Hematopoietic multipotent progenitor cell (in vitro differentiated cells): ENCODE measurements at places on chromosomes 4 and X. TPM values are rescaled to one million over a fixed set of nuclear protein-coding genes. Genes with fewer than 3 reads are reported as not detected.

DNA sequence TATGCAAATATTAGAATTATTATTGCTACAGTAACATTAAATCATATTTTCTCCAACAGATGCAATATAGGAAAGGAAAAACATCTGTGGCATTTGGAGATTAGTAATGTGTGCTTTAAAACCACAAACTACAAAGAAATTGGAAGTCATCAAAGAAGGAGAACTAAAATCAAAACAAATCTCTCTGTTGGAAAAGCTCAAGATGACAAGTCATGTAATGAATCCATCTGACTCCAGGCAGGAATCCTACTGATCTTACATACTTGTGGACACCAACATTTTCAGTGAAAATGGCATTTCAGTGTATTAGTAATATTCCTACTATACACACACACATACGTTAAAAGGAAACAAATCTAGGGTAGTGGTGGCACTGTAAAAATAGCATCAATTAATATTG, 98.2 kb downstream of the SLC39A8 start:
- no peak for DNase-seq

DNA sequence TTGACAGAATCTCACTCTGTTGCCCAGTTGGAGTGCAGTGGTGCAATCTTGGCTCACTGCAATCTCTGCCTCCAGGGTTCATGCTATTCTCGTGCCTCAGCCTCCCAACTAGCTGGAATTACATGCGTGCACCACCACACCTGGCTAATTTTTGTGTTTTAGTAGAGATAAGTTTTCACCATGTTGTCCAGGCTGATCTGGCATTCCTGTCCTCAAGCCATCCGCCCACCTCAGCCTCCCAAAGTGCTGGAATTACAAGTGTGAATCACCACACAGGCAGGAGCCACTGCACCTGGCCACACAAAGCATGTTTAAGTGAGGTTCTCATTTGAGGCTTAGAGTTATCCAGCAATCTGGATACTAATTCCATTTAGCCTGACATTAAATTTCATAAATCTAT, 180.9 kb upstream of the GRID2 start:
- DNase-seq: no peak

- no peak for DNase-seq
Measured at GRCh38 chr4:18869166-18869565, 847.6 kb upstream of the LCORL start.

DNA sequence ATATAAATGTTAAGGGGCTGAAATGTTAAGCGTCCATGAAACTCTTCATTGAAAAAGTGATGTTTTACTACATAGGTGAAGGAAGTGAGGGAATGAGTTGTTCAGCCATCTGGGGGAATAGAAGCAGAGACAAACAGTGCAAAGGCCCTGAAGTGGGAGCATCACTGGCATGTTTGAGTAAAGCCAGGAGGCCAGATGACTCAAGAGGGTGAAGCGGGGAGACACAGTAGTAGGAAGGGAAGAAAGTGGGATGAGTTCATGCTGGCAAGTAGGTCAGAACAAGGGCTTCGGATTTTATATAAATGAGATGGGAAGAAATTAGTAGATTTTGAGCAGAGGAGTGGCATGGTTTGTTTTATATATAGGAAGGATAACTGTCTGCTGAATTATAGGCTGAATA, 112.5 kb upstream of the MAP9 start:
- no peak for DNase-seq

DNA sequence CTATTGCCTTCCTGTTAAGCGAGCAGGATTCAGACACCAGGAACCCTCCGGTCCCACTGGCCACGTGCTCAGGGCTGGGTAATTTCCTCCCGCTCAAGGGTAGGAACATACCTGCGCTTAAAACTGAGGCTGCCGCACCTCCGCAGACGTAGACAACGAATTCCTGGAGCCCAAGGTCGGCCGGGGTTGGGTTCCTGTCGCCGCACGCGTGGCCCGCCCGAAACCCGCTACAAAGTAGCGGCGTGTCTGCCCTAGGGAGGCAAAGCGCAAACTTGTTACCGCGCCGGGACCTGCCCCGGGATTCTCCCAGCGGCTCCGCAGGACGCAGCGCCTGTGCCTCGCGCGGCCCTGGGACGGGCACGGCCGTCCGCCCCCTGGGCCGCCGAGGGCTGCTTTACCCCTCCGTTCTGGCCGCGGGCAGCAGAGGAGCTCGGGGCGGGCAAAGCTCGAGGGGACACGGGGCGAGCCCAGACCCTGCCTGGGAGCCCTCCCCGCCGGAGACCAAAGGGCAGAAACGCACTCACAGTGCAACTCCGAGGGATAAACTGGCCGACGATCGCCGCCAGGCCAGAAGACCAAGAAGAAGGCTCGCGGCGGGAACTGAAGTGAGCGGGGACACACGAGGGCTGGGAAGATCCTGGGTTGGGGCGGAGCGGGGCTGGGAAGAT, at the start of gene ERVMER34-1:
Gene ERVMER34-1, minus strand, starts transcription at position 607 of the 668 bp plus-strand sequence. CDS start 5,905 bp downstream, outside the sequence.
- no peak for DNase-seq

GRCh38 chr4:94486372-94486801, 34.6 kb downstream of the PDLIM5 start:
- no peak for DNase-seq

GRCh38 chrX:101803451-101803850, 128.4 kb downstream of the ZMAT1 start:
- DNase-seq: no peak

- DNase-seq: peak; percentile 20
Measured at GRCh38 chrX:151151665-151152267, 24.6 kb upstream of the GPR50 start.

- no peak for DNase-seq
Measured at GRCh38 chr4:138458751-138459150, 216.6 kb upstream of the SLC7A11 start.

DNA sequence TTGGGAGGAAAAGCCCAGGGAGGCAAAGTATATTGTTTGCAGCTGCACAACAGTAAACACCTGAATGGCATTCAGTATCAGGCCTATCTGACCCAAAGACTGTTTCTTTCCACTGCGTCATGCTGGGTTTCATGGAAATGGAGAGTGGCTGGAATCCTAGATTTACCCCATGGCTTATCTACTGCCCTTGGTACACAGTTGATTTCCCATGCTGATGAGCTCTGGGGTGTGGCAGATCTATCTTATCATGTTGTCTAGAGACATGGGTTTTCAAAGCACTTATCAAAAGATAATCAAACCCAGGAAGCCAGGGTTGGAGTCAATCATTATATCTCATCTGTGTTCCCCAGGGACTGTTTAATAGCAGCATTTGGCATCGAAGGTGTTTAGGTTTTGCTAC, 72.1 kb downstream of the CLNK start:
- DNase-seq: no peak

- no peak for DNase-seq
Measured at GRCh38 chr4:10787365-10787764, 102.8 kb upstream of the CLNK start.

DNA sequence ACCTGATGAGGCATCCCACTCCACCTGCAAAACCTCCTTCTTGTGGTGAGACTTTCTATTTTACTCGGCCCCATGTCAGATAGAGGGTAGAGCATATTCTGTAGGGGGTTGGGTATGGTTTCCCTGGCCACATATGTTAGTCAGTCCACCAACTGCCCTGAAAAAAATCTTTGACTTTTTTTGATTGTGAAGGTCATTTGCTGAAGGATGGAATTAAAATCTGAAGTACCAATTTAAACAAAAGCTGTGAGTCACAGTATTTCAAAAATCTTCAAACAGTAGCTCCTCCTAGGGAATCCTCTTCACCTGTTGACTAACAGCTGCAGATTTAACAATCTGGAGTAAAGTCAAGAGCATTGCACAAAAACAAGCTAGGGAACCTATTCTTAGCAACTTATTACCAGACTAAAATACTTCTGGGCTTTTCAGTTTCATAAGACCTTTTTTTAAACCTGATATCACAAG, 8.0 kb upstream of the CCDC110 start:
- no peak for DNase-seq

DNA sequence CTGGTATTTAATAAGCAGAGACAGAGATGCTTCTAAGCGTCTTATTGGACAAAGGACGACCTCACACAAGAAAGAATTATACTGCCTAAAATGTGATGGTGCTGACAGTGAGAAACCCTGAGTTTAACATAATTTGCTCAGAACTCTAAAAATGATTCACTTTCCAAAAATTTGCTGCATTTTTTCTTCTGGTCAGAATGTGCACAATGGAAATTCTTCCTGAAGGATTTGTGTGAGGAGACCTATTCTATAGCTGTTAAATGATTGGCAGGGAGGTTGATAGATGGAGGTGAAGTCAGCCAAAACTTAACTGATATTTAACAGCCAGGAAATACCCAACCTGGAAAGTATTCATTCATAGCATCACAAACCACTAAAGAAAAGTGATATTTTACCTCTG, 1.7 kb downstream of the MAGEC3 start:
- no peak for DNase-seq

DNA sequence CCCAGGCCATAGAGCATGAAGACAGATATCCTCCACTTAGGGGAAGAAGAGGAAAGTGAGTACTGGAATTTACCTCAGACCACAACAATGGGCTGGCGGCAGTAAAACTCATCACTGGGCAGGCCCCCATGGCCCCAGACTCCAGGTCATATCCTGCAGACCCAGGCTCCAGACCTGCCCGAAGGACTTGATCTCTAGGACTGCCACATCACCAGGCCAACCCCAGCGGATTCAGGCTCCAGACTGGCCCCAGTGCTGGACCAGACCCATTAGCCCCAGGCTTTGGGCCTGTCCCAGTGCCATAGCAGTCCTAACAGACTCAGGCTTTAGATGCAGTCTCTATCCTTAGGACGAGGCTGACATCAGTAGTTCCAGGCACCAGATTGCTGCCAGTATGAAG, 190.6 kb downstream of the DLG3 start:
- no peak for DNase-seq

- DNase-seq: no peak
Measured at GRCh38 chrX:70089604-70090297, 27.5 kb downstream of the OTUD6A start.

DNA sequence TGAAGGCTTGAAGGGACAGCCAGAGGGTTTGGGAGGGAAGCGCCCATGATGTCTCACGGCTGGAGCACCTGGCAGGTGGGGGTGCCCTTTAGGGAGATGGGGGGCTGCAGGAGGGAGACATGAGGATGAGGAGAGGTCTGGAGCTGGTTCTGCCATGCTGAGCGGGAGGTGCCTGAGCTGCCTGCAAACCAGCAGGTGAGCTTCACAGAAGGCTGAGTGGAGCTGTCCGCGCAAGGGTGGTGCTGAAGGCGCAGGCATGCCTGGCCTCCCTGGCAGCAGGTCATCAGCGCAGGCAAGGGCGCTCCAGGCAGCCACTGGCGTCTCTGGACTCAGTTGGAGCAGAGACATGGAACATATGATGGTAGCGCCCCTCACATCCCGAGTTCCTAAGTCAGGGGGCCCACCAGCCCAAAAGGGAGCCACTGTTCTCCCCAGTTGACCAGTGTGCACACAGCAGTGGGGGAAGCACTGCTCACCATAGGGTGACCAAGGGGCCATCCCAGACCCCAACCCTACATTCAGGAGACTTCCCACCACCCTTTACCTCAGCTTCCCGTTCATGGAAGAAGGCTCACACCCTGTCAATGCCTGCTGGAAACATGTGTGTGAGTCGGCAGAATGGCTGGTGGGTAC, 25.8 kb downstream of the ADRA2C start:
- DNase-seq: peak; percentile 22

DNA sequence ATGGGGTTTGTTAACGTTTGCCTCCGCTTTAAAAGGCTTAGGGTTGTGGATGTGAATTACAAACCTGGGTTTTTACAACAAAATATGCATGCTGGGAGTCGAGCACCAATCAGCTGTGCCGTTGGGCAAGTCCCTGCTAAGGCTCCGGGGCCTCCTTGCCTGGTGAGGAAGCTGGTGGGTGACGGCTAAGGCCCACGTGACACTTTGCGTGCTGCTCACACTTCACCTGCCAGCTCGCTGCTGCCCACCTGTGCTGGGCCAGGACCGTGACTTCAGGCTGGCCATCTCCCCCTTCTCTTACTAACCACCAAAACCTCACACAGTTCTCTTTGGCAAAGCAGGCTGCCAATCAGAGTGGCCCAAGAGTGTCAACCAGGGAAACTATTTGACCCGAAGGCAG, 178.3 kb downstream of the AFAP1 start:
- no peak for DNase-seq

DNA sequence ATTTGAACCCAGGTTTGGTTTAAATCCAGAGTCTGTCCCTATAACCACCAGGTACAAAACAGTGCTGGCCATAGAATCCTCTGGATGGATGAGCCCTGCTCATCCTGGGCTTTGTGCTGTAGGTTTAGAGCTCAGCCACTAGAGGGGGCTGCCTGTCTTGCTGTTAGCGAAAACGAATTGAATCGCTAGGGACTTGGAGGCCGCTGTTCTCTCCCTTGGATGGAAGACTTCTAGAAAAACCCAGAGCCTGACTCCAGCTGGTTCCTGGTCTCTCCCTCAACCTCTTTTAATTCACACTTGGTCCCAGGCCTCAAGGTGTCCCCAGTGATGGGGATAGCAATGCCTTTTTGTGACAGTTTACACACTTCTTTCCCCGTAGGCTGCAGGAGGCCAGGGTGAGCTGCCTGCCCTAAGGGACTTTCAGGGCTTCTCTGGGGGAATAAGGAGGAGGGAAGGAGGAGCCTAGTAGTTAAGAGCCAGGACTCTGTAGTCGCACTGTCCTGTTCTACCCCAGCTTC, 8.7 kb downstream of the RIPPLY1 start:
- DNase-seq: no peak

DNA sequence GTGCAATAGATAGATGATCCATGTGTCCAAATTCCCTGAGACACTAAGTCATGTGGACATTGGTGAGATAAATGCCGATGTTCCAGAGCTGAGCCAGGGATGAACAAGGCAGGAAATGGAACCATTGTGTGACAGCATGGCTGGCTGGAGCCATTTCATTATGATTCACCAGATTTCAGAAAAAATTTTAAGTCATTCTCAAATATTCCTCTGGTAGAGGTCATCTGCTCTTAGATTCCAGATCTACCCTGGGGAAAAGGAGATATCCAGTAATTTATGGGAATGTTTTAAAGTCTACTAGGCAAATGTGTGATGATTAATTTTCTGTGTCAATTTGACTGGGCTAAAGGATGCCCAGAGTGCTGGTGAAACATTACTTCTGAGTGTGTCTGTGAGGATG, 287.3 kb downstream of the STK32B start:
- DNase-seq: no peak

DNA sequence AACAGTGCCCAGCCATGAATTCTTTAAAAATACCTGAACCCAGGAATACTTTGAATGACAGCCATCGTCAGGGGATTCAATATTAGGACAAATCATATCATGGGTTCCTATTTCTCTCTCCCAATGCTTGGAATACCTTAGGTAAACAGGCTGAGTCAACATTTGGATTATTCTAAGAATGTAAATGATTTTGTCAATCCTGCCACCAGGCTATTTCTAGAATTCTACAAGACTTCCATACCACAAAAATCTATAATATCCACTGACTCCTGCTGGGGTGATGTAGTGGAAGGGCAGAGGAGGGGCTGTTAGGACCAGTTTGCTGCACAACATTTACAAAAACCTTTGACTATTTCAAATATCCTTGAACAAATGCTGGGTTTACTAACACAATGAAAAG, 65.2 kb downstream of the IGFBP7 start:
- no peak for DNase-seq

RBM47 gene
- total RNA-seq: 6.2 TPM

USP26 gene
- not detected for total RNA-seq

RAB40A gene
- 0.27 TPM for total RNA-seq

CPEB2 gene
- total RNA-seq: 3.5 TPM

HPSE gene
- 0.81 TPM for total RNA-seq

VSIG4 gene
- 0.27 TPM for total RNA-seq

NPY2R gene
- under 0.01 TPM for total RNA-seq

PAGE2B gene
- total RNA-seq: not detected

NDST4 gene
- total RNA-seq: not detected
